NCI-H345 (cell line): ENCODE measurements at places on chromosomes 5 and 9.
A peak's percentile ranks its signal among the peaks of the same experiment; 100 is the strongest.

DNA sequence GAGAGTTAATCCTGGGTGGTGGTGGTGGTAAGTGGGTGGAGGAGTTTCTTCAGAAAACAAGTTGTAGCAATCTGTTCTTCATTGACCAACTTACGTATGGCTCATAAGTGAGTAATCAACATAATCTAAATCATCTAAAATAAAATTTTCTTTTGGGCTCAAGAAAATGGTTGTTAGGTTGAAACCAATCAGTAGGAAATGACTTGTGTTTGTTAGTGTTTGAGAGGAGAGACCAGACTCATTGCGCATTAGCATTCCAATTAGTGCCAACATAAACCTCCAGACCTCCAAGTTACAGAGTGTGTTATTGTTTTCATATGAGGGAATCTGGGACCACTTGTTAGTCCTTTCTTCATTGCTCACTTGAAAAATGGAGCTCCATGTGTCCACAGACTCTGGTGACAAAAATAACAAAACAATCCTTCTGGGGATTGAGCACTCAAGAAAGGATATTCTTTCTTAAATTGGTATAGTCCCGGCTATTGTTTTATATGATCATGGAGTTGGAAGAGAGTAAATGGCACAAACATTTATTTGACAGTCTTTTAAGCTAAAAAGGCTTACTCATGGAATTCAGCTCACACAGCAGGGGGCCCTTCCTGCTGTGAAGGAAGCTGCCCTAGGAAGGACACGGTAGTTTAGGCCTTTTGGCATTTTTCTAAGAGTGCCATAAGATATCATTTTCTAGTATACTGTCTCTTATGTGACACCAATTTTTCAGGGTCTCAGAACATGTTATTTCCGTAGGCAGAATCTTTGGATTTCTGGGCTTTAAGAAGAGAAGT lies 441.1 kb downstream of the EBF1 start:
- DNase-seq = no peak

GRCh38 chr5:172380987-172381643 lies 73.2 kb downstream of the SH3PXD2B start:
- DNase-seq = peak; percentile 72

GRCh38 chr9:98869866-98870265 lies 62.4 kb downstream of the GALNT12 start:
- DNase-seq = no peak

DNA sequence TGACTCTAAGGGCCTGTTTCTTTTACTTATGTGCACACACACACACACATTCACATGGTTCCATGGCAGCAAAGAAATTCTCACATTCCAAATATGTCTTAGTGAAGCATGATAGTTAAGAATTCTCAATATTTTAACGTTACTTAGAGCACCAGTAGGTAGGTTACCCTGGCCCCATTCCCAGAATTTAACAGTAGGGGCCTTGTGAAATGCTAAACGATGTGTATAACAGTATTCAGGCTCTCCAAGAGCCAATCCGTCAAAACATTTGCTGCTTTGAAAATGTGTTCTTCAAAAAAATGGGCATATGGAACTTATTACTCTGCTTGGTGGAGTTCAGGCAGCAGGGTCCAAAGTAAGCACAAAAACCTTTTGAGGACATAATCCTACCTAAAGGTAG lies 93.7 kb upstream of the DAB2 start:
- no peak for DNase-seq

DNA sequence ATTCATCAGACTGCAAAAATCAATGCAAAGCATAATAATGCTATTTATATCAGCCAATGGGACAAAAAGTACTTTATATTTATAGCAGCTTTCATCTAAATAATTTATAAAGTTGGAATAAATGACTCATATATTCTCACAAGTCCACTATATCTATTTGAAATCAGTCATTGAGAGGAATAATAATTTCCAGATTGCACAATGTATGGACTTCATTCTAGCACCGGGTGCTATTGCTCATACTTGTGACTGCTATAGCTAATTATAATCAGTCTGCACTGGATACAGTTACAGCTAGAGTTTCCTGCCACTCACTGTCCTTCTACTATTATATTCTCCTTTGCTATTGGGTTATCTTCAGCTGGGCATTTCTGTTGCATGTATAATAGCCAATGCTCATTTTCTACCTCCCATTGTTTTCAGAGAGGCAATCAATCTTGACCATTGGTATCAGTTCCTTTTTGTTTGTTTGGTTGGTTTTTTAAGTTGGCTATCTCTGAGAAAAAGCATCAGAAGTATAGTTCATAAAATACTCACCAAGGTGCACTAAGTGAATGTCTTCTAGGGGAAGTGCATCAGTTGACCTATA lies 1.9 kb downstream of the CDH18 start:
- DNase-seq = no peak

DNA sequence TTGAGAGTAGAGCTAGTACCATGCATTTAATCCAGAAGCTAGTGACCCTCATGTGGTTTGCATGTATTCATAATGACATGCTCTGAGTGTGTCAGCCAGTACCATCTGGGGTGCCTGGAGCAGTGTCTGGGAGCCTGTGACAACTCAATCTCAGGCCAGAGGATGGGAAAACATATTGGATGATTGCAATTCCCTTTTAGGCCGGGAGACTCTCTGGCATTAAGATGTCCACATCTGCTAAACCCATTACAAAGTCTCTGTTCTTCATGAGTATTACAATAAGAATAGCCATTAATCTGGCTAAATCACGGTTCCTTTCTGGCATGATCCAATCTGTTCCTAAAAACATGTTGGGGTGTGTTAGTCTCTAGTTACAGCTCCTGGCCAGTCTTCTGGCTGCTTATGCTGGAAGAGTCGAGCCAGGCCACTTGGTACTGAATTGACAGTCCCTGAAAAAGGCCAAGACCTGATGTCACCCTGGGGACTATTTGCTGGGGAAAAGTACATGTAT lies 475.7 kb downstream of the ENC1 start:
- DNase-seq = no peak

- DNase-seq = no peak
Measured at GRCh38 chr5:15254607-15255006, 245.4 kb upstream of the FBXL7 start.

DNA sequence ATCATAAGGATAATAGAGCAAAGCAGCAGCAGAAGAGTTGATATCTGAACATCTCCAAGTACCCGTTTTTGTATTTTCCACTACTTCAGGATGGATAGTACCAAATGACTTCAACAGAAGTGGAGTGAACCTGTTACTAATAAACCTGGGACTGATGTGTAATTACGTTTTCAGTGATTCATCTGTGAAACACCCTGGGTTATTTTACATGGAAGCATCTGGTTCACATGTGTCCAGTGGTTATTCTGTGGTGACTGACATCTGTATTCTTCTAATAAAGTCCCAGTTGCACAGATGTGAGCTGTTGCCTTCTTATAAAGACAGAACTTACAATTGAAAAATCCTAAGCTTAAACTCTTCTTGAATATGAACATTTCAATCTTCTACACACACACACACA lies 139.7 kb upstream of the VCAN start:
- DNase-seq = no peak

- DNase-seq = no peak
Measured at GRCh38 chr5:16013334-16014065, 166.1 kb downstream of the MARCHF11 start.

DNA sequence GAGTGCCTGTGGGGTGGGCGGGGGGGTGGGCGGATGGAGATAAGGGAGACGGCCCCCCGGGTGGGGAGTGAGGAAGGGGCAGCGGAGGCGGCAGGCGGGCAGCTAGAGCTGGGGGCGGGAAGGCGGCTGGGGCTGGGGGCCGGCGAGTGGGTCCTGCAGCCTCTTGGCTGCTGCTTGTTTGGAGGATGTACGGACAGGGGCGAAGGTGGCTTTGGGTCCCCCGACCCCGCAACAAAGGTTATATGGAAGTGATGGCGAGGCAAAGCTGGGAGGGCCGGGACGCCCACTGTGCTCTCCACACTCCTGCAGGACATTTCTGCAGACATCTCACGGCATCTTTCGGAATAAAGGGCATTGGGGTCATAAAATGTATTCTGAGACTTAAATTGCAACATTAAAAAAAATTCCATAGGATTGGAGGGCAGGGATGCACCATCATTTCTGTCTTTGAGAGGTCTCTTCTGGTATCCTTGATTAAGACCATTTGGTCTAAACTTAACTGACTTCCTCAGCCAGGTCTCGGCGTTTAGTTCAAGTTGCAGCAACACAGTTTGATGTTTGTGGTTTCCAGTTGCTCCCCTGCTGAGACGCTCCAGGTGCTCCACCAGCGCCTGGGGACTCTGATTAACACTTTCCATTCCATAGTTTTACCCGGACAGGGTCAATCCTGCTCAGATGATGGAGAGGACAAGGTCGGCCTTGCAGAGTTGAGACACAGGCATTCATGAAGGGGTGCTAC lies 101.6 kb upstream of the SSBP2 start:
- DNase-seq = peak; percentile 60
